Upper lobe of left lung (tissue), 6 donors: ENCODE measurements at places on chromosomes 5 and 9. TPM values are rescaled to one million over a fixed set of nuclear protein-coding genes. Genes with fewer than 3 reads are reported as not detected.

DNA sequence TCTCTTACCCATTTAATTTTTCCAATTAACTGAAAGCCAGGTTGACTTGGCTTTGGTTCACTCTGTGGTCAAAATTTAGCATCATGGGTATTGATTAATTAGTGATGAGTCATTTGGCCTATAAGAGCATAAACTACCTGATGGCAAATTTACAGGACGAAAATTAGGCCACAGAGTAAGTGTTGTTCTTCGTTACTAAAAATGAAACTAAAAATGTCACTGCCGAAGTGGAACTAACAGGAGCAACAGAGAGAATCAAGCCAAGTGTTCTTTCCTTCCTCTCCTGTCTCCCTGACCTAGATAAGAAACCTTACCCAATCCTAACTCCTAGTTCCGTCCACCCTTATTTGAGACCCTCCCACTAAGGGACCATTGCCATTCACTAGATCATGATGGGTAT lies 176.9 kb downstream of the RAB3C start:
- no peak for DNase-seq
- H3K4me1 ChIP-seq, result no peaks in the 10 kb centered on the region
- H3K4me3 ChIP-seq, result peak overlapping the region; percentile 34
- H3K36me3 ChIP-seq, result no peaks in the 10 kb centered on the region
- no peak overlapping the region for H3K27ac ChIP-seq
- no peaks in the 10 kb centered on the region for H3K27me3 ChIP-seq

Gene ITGA2
- 13.3 TPM for total RNA-seq

GRCh38 chr9:6764011-6764410 lies 6.2 kb downstream of the KDM4C start:
- no peak overlapping the region for H3K27ac ChIP-seq
- H3K36me3 ChIP-seq, result no peaks in the 10 kb centered on the region
- no peak overlapping the region for H3K4me3 ChIP-seq
- H3K27me3 ChIP-seq, result no peaks in the 10 kb centered on the region

GRCh38 chr5:38809388-38810359 lies 36.1 kb upstream of the OSMR start:
- DNase-seq, result no peak
- peaks cover 36% of the 10 kb centered on the region for H3K4me1 ChIP-seq
- H3K36me3 ChIP-seq, result no peaks in the 10 kb centered on the region
- H3K27me3 ChIP-seq, result no peaks in the 10 kb centered on the region
- no peak overlapping the region for H3K27ac ChIP-seq

GRCh38 chr5:173065155-173065554 lies 9.0 kb downstream of the CREBRF start:
- H3K4me1 ChIP-seq, result peaks cover 23% of the 10 kb centered on the region
- no peak overlapping the region for H3K4me3 ChIP-seq
- no peaks in the 10 kb centered on the region for H3K36me3 ChIP-seq
- DNase-seq, result no peak
